Central memory CD4-positive, alpha-beta T cell (primary cell): ENCODE measurements at places on chromosomes 11 and 22.

GRCh38 chr11:107849790-107850189 lies 8.8 kb downstream of the SLC35F2 start:
- no peak for DNase-seq

GRCh38 chr22:34886391-34886790 lies 179.6 kb upstream of the ISX start:
- DNase-seq, result no peak

- no peak for DNase-seq
These were observed 54.9 kb upstream of the LMO1 start for GRCh38 chr11:8318536-8318935.

DNA sequence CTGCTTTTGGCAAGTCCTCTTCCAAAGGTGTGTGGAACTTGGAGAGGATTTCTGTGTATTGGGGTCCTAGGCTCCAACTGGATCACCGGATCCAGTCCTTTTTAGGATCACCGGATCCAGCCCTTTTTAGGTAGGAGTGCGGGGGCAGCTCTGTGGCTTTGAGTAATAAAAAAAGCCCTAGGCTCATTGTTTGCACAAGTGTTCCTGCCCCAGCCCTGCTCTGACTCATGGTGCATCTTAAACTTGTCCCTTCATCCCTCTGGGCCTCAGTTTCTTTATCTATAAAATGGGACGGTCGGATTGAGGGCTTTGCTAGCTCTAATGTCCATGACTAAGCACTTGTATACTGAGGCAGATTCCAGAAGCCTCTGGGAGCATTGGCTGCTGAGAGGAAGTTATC lies 22.7 kb upstream of the CD44 start:
- no peak for DNase-seq
